ENCODE measurements at places on chromosomes 6 and 20.

- DNase-seq: no peak
These were observed 27.3 kb upstream of the STX16 start for GRCh38 chr20:58623579-58624473.

DNA sequence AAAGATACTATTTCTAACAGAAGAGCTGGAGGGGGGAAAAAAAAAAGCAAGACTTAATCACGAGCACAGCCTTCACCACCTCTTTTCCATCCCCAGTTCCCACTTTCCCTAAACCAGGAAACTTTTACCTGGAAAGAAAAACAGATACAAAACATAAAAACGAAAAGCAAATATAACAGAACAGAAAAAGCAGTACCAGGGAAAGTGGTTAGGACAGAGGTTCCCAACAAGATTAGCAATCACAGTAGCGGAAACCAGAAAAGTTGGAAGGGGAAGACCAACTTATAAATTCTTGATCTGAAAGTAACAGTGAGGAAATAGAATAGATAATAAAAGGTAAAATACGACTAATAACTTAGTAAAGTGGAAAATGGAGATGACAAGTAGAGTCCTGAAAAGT lies 1.2 kb downstream of the DDX39B start:
- DNase-seq: no peak

DNA sequence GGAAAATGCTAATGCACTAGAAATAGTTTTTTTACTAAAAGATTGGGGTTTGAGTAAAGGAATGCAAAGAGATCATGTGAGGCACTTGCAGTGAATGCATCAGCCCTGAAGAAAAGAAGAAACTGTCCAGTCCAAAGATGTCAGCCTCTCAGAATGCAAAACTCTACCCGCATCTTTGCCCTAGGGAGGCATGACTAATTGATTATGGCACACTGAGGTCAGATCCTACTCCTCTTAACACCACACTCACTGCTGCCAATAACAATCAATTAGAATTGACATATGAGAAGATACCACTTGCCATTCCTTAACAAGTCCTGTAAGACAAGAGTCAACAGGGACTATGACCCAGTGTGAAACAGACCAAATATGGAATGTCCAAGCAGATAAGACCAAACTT lies 262.3 kb upstream of the PLN start:
- DNase-seq: no peak

DNA sequence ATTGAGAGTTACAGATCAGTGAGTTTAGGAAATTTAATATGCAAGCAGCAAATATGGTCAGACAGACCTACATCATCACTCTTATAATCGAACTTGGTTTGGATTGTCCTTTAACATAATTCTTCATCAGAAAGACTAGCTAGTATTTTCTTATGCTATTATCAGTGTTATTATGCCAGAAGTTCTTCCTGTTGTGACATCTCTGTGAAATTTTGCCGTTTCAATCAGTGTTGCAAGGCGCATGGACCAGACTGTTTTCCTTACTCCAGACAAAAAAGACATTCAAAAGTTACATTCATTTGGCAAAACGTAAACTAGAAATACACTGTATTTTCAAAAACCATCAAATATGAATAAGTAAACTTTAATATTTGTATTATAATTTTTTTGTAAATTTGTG lies 5.7 kb upstream of the TENT5A start:
- DNase-seq: no peak

DNA sequence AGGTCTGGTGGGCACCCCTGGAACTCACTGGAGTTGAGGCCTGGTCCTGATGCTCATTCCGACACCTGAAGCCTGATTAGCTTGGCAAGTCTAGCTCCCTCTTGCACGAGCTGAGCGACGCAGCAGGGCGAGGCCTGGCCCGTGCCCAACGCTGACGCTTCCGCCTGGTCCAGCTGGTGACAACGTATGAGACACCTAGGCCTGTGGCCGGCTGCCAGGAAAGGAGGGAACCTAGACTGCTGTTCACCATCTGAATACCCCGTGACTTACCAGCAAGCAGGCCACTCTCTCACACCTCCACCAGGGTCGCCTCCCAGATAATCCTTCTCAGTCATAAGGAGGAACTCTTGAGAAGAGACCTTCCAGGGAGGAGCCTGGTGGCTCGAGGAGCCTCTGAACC lies 24.5 kb downstream of the YTHDF1 start:
- no peak for DNase-seq

GRCh38 chr6:44681761-44682160 lies 294.3 kb downstream of the CDC5L start:
- DNase-seq: no peak

- DNase-seq: no peak
These were observed 434.1 kb upstream of the MMS22L start for GRCh38 chr6:97717086-97717485.

GRCh38 chr6:17820055-17820454 lies 113.3 kb upstream of the NUP153 start:
- no peak for DNase-seq

DNA sequence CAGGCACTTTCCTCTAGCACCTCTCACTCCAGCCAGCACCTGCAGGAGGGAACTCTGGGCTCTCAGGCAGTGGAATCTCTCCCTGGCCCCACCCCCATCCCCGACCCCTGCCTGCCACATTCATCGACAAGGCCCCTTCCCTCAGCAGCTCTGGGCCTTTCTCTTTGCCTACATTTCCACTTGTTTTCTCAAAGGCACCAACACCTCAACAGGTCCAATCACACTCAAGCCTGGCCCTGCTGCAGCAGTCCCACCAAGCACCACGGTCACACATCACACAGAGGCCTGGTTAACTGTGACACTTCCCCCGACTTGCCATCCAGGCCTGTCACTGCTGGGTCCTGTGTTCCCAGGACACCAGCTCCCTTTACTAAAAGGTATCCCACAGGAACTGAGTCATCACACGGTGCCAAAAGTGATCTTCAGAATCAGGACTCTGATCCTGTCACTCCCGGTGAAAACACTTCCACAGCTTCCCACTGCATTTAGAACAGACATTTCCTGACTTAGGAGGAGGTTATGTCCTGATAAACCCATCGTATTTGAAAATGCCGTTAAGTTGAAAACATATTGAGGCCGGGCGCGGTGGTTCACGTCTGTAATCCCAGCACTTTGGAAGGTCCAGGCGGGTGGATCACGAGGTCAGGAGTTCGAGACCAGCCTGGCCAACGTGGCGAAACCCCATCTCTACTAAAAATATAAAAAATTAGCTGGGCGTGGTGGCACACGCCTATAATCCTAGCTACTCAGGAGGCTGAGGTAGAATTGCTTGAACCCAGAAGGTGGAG lies 54.9 kb downstream of the MYH7B start:
- DNase-seq: no peak

DNA sequence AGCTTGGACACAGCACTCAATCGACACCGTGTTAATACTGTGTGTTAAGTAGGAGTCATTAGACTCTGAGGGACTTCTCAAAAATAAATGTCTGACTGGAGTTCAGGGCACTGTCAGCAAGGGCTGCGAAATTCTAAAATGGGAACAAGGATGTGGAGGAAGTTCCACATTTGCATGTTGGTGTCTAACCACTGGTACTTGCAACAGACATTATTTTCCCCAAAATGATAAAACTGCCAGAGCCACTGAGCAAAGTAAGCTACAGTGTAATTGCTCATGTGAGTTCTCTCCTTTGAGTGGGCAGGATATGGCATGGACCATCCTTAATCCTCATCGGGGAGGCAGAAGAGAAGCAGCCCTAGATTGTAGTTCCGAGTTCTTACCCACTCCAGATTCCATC lies 215.9 kb downstream of the SLC24A3 start:
- DNase-seq: no peak

- DNase-seq: no peak
These were observed 40.0 kb downstream of the NOL4L start for GRCh38 chr20:32544893-32545840.

DNA sequence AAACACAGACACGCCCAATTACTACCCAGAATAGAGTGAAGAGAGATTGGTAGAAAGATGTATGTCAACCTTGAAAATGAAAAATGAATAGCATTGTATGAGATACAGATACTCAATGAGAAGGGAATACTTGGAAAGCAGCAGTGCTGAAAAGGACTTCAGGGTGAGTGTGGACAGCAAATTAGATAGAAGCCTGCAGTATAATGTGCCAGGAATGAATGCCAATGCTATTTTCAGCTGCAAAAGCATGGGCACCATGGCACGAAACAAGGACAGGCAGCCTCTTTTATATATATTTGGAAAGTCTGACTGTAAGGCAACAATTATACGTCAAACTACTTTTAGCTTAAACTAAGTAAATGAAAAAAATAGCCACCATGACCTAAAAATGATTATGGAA lies 118.2 kb downstream of the PTCHD4 start:
- no peak for DNase-seq
